Iris pigment epithelial cell (primary cell): ENCODE measurements at places on chromosomes 7 and 10.

DNA sequence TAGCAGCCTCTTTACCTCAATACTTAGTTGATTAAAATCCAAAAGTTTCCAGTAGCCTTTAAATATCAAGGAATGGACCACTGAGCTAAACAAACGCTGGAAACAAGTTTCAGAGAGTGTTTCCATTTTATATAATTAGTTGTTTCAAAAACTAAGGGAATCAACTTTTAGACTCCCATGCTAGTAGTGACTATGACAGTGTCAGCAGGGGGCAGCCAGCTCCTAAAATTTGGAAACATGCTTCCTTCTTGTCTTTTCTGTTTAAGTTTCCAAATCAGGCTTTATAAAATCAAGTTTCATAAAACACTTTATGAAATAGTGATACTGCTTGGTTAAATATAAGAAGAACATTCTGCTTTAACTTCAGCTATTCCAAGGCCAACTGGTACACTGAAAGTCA, 138.2 kb upstream of the TMEM229A start:
- DNase-seq, result peak; percentile 50

- DNase-seq, result peak; percentile 54
Observed at GRCh38 chr7:15558756-15559155, 3.1 kb downstream of the AGMO start.

- DNase-seq, result no peak
Observed at GRCh38 chr7:77796960-77797359, 1.3 kb downstream of the TMEM60 start.

DNA sequence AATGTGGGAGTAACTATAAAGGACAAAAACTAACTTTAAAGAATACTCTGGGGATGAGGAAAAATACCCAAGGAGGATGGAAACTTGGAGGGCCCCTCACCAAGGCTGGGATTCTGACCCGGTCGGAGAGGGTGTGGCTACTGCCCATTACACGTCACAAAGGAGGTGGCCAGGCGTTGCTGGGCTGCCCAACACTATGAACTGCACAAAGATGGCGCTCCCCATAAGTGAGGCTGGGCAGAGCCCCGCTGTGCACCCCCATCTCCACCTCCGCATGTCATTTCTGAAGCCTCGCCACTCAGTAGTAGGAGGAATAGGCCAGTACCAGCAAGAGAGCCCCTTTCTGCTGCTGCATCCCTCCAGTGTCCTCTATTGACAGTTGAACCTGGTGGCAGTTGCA, 290.1 kb upstream of the ZNF32 start:
- DNase-seq, result no peak

DNA sequence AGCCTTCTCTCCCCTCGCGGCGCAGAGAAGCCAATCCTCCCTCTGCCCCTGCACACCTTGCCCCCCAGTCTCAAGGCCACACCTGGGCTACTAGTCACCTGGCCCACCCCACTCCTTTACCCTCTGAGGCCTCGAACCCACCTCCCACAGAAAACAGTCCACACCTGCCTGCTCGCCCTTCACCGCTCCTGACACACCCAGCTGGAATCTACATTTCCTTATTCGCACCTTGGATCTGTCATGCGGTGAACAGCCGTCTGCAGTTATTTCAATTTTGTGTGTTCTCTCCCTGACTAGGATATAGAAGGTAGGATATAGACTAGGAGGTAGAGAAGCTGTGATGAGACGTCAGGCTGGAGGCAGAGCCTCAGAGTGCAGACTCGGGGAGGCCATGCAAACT, 29.4 kb downstream of the SMKR1 start:
- DNase-seq, result no peak
